ENCODE measurements at places on chromosomes 13 and 19.

DNA sequence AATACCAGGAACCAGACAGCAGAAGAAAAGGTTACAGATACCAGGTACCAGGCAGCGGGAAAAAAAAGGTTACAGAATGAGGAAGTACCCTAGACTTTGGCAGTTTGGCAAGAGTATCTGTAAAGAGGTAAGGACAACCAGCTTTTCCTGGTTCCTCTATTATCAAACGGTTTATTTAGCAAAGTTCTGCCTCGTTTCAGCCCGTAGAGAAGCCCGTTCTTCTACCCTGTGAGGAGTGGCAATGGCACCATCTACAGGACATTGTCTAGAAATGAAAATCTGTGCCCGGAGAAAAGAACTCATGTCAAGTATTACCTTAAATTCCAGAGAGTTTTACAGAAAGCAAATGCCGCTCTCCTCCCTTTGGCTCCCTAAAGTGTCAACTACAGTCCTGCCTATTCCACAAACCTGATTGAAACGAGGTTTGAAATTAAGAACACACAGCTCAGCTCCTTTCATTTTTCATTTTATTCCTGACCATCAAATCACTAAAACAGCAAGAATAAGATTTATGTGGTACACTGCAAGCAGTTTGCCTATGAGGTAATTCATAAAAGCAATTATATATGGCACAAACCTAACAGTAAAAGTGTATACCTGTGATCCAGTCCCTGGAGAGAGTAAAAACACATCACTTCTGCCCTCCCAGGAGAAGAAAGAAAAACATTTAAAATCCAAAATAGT is 226.3 kb downstream of the SLC7A1 start:
- no peak for DNase-seq

- DNase-seq = peak; percentile 53
Measured at GRCh38 chr19:36771261-36772231, 1.1 kb downstream of the ZNF850 start.

- no peak for DNase-seq
Measured at GRCh38 chr13:32616883-32617511, 30.7 kb downstream of the PDS5B start.

DNA sequence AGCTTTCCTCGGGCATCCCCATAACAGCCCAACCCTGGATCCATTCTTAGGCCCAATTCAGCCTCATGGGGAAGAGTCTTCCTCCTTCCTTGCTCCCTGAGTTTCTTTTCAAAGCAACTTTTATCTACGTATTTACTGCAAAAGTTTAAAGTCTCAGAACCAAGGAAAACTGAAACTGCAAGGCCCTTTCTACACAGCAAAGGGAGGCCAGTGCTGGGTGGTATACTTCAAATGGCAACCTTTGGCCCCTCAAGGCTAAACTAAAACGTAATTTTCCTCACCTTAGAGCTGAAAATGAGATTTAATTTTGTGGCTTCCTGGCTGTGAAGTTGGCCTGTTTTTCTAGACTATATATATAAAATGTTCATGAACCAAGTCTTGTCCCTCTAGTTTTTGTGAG is 5.6 kb downstream of the CDX2 start:
- no peak for DNase-seq

DNA sequence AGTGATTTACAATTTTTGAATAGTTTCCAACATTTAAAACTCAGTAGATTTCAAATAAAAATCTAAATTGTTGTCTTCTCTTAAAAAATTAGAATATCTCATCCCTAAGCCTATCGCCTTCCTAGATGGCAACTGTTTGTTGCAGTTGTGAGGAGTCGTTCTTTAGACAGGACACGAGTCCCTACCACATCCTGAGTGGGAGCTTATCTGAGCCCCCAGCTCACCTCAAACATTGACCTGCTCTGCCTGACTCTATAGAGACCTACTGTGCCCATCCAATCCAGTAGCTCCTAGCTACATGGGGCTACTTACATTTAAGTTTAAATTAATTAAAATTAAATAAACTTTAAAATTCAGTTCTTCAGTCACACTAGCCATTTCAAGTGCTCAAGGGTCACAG is 434.7 kb downstream of the FOXO1 start:
- DNase-seq = no peak

- DNase-seq = peak; percentile 31
Measured at GRCh38 chr13:49669735-49670309, 21.5 kb downstream of the EBPL start.

GRCh38 chr13:70964874-70965273 is 856.6 kb upstream of the KLHL1 start:
- no peak for DNase-seq

DNA sequence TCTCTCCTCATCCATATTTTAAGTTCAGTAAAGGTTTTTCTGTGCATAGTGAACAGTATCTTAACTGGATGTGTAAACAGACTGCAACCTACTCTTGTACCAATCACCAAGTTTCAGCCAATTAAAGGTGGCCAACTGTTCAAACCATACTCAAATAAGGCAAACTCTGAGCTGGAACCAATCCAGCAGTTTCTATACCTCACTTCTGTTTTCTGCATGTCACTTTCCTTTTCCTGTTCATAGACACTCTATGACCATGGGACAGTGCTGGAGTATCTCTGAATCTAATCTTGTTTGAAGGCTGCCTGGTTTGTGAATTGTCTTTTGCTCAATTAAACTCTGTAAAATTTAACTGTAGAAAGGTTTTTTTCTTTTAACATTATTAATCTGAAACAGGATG is 470.3 kb upstream of the SLITRK6 start:
- no peak for DNase-seq

GRCh38 chr19:327291-328024 is 17.1 kb downstream of the MIER2 start:
- no peak for DNase-seq

- DNase-seq = no peak
Measured at GRCh38 chr19:49155820-49156346, 687 bp upstream of the HRC start.

- DNase-seq = no peak
Measured at GRCh38 chr13:97327086-97327485, 105.0 kb downstream of the MBNL2 start.

- DNase-seq = peak; percentile 36
Measured at GRCh38 chr13:53782488-53782961, 753.9 kb downstream of the OLFM4 start.

GRCh38 chr19:40452016-40452415 is 7.9 kb upstream of the SERTAD3 start:
- no peak for DNase-seq

GRCh38 chr13:50594276-50595051 is 249.0 kb downstream of the DLEU7 start:
- no peak for DNase-seq

GRCh38 chr13:38670627-38671026 is 16.2 kb upstream of the FREM2 start:
- peak; percentile 33 for DNase-seq

GRCh38 chr19:4456843-4457653 is 546 bp downstream of the UBXN6 start:
- DNase-seq = no peak

DNA sequence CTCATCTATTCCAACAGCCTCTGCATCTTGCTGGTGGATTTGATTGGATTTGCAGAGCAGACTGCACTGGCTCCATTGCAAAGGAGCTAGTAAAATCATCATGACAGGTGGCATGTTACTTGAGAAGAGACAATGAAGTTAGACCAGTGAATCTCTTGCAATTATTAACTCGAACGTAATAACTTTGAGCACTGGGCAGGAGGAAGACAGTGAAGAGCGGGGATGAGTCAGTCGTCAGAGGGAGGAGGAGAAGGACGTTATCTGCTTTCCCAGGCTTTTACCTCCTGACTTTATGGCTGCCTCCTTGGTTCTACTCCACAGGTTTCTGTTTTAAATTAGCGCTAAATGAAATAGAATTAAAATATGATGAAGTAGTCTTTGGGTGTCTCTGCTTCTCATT is 257.8 kb upstream of the IPO5 start:
- no peak for DNase-seq

DNA sequence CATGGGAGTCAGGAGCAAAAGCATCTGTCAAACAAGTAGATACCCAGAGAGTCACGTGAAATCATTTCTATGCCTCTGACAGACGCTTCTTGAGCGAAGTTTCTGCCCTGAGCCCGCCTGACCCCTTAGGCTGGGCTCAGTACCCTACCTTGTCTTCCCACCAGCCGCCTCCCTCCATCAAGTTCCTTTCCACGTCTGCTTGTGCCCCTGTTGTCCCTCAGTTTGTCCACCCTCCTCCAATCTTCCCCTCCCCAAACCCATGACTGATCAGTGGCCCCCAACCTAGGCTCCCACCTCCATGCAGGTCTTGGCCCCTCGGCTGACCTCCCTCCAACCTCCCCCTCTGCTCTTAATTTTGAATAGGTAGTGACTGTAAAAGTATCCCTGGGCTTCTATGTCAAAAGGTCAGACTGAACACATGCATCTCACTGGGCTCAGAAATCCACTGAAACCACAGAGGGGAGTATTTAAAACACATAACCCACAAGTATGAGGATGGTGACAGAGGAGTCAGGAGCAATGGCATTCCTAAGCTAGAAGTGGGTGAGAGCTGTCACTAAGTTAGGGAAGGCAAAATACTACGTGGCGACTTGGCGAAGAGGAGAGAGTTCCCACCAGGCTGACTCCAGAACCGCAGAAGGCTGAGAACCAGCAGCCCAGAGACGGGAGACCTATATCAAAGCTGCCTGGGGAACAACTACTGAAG is 1.7 kb upstream of the ZNF446 start:
- no peak for DNase-seq

DNA sequence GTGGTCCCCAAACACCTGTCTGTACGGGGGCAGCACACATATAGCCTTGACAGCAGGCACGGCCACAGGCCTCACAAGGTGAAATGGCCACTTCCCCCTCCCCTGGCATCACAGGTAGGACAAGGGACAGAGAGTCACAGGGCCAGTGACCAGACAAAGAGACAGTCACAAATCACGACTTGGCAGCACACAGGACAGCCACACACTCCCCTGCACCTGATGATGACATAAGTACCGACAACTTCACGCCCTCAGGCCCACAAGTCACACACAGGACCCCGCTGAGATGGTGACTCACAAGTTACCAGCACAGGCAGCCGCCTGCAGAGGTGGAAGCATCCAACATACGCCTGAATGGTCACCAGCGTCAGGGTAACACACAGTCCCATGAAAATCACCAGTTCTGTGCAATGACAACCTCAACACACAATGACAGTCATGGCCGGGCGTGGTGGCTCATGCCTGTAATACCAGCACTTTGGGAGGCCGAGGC is 16.5 kb downstream of the TYK2 start:
- no peak for DNase-seq

GRCh38 chr13:34911159-34911558 is 30.9 kb upstream of the NBEA start:
- DNase-seq = no peak
